ENCODE measurements at places on chromosomes 3 and 15. TPM values are rescaled to one million over a fixed set of nuclear protein-coding genes. Genes with fewer than 3 reads are reported as not detected.

- peaks cover 6% of the 10 kb centered on the region for H3K36me3 ChIP-seq
- no peak for DNase-seq
- peak overlapping the region; percentile 18 for H3K4me3 ChIP-seq
- H3K4me1 ChIP-seq = peaks cover 56% of the 10 kb centered on the region
- H3K27me3 ChIP-seq = no peaks in the 10 kb centered on the region
- H3K27ac ChIP-seq = peak overlapping the region; percentile 74
Observed at GRCh38 chr3:151228666-151229040, 25.6 kb upstream of the GPR171 start.

DNA sequence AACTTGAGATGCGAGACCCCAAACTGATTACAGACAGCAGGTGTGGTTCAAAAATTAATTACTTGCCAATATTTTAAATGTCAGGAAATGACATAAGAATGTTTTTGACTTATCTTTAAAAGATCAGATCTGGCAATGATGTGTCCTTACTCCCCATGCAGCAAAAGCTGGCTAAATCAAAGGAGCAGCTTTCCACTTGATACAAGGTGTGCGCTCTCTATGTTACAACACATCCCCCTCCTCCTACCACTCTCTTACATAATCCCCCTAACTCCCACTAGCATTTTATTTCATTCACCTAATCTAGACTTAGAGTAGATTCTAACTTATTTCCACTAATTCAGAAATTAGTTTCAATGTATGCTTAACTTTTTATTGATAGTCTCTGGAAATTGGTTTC lies 609.0 kb downstream of the GRM7 start:
- H3K4me1 ChIP-seq = no peaks in the 10 kb centered on the region
- no peak overlapping the region for H3K4me3 ChIP-seq
- H3K27me3 ChIP-seq = no peaks in the 10 kb centered on the region
- H3K27ac ChIP-seq = no peak overlapping the region

DNA sequence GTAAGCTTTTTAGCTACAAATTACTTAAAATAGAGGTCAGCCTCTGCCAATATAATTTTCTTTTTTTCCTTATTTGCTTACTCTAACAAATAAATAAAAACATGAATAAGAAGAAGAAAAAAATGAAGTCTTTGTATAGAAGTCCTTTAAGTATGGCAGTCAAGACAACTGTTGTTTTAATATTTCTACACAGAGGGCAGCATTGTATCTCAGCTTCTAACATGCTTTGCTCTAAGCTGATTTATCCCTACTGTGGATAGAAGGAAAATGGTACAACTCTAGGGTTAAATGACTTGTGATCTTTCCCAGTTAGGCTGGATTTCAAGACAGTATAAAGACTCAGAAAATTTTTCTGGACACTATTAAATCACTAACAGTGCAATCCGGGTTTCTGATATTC lies 104.3 kb upstream of the MEIS2 start:
- H3K27ac ChIP-seq = no peak overlapping the region
- no peak for DNase-seq
- H3K4me1 ChIP-seq = no peaks in the 10 kb centered on the region
- no peaks in the 10 kb centered on the region for H3K27me3 ChIP-seq

GRCh38 chr3:64375737-64376136 lies 150.5 kb upstream of the PRICKLE2 start:
- H3K27ac ChIP-seq = no peak overlapping the region
- no peaks in the 10 kb centered on the region for H3K36me3 ChIP-seq
- DNase-seq = no peak
- H3K27me3 ChIP-seq = peaks cover 3% of the 10 kb centered on the region
- H3K4me3 ChIP-seq = no peak overlapping the region
- no peaks in the 10 kb centered on the region for H3K4me1 ChIP-seq

- H3K4me3 ChIP-seq = no peak overlapping the region
- H3K4me1 ChIP-seq = peaks cover 29% of the 10 kb centered on the region
- no peaks in the 10 kb centered on the region for H3K36me3 ChIP-seq
- H3K27ac ChIP-seq = no peak overlapping the region
- no peaks in the 10 kb centered on the region for H3K27me3 ChIP-seq
Observed at GRCh38 chr15:98782801-98783200, 134.5 kb downstream of the IGF1R start.

CYP1A2 gene
- not detected for total RNA-seq

CEMIP gene
- total RNA-seq = not detected

SLC9C1 gene
- not detected for total RNA-seq

DNA sequence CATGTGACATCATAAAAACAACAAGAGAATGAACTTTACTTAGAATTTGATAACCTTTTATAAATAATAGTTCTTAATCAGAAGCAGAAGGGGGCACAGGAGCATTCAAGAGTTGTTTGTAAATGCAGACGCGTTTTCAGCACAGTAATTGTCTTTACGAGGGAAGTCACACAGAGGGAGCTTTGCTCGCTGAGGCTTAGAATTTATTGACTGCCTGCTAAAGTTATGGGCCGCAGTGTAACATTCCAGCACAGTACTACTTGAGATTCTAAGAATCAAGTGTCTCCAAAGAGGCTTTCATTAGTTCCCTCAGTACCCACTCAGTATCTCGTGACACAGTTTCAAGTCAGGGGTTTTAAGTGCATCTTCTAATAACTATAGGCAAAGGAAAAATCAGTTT lies 288.7 kb downstream of the NR2F2 start:
- H3K27me3 ChIP-seq = no peaks in the 10 kb centered on the region
- DNase-seq = no peak
- no peak overlapping the region for H3K4me3 ChIP-seq
- no peak overlapping the region for H3K27ac ChIP-seq
- H3K4me1 ChIP-seq = no peaks in the 10 kb centered on the region

TUSC7 gene
- total RNA-seq = not detected

DNA sequence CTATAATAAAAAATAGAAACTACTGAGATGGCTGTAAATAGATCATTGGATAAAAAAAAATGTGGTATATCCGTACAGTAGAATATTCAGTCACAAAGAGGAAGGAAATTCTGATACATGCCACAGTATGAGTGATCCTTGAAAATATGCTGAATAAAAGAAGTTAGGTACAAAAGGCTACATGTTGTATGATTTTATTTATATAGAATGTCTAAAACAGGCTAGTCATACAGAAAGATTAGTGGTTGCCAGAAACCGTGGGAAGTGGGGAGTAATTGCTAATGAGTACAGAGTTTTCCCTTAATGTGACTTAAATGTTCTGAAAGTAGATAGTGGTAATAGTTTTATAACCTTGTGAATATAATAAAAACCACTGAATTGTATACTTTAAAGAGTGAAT lies 24.9 kb upstream of the FAH start:
- H3K36me3 ChIP-seq = peaks cover 27% of the 10 kb centered on the region
- H3K4me3 ChIP-seq = no peak overlapping the region
- no peaks in the 10 kb centered on the region for H3K27me3 ChIP-seq
- no peak overlapping the region for H3K27ac ChIP-seq
- DNase-seq = no peak
- no peaks in the 10 kb centered on the region for H3K4me1 ChIP-seq

GRCh38 chr15:37134699-37135131 lies 34.4 kb upstream of the MEIS2 start:
- H3K4me1 ChIP-seq = no peaks in the 10 kb centered on the region
- H3K27me3 ChIP-seq = peaks cover 5% of the 10 kb centered on the region
- no peaks in the 10 kb centered on the region for H3K36me3 ChIP-seq
- H3K27ac ChIP-seq = no peak overlapping the region
- DNase-seq = no peak

DNA sequence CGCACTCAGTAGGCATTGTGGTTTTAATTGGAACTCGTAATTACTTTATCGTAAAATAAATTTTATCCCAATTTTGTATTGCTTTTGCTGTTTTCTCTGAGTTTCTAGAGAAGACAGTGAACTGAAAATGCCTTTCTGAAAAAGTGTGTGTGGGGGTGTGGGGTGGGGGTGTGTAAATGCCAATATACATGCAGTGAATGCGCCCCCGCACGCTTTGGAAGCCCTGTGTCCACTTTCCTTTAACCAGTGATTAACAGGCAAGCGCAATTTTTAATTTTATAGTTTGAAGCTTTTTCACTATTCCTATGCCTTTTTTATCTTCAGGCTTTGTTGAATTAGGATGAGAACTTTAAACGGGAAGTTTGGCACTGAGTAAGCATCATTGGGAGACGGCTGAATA lies 47.4 kb upstream of the GMNC start:
- no peak overlapping the region for H3K27ac ChIP-seq
- DNase-seq = no peak
- H3K36me3 ChIP-seq = no peaks in the 10 kb centered on the region
- no peaks in the 10 kb centered on the region for H3K27me3 ChIP-seq
- H3K4me3 ChIP-seq = no peak overlapping the region
- H3K4me1 ChIP-seq = no peaks in the 10 kb centered on the region

CADM2 gene
- total RNA-seq = not detected

DNA sequence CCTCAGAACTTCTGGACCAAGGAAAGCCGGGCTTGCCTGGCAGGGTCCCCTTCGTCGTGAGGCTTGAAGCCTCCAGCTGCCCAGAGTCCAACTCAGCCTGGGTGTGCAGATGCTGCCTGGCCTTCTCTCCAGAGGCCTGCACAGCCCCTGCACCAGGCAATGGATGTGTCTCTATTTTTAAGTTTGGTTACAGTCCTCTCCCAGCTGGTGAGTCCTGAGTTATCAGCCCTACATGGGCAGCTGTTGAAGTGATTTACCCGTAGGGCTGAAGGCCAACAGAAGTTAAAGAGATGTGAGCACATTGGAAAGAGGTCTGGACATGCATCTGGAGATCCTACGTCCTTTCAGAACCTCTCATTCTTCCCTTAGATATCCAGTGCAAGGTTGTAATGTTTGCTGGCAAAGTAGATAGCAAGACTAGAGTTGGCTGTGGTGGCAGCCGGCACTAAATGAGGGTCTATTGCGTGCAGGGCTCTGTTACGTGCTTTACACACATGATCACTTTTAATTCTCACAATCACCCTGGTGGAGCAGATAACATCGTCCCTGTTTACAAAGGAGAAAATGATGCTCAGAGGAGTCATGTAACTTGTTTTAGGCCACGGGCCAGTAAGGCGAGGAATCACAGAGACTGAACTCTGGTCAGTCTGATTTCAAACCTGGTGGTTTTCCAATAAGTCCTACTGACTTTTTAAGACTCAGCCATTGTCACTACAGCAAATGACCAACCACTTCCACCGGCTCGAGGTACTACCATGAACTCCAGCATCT lies 9.9 kb downstream of the FYCO1 start:
- H3K36me3 ChIP-seq = peaks cover 68% of the 10 kb centered on the region
- DNase-seq = no peak
- H3K27ac ChIP-seq = peak overlapping the region; percentile 34
- H3K4me3 ChIP-seq = no peak overlapping the region

GRCh38 chr3:151845306-151845905 lies 28.0 kb upstream of the SUCNR1 start:
- H3K36me3 ChIP-seq = no peaks in the 10 kb centered on the region
- no peak overlapping the region for H3K4me3 ChIP-seq
- DNase-seq = no peak
- H3K4me1 ChIP-seq = no peaks in the 10 kb centered on the region
- H3K27ac ChIP-seq = no peak overlapping the region

GRCh38 chr3:139357899-139358298 lies 14.1 kb downstream of the MRPS22 start:
- H3K4me1 ChIP-seq = peaks cover 16% of the 10 kb centered on the region
- no peak overlapping the region for H3K4me3 ChIP-seq
- peak overlapping the region; percentile 49 for H3K27ac ChIP-seq
- H3K36me3 ChIP-seq = peaks cover 81% of the 10 kb centered on the region
- H3K27me3 ChIP-seq = no peaks in the 10 kb centered on the region
